ENCODE measurements at places on chromosomes 12 and 14.

- no peak for DNase-seq
These were observed 1.9 kb downstream of the CCDC177 start for GRCh38 chr14:69572841-69573135.

- peak; percentile 65 for DNase-seq
These were observed 16.5 kb upstream of the HNF1A start for GRCh38 chr12:120961604-120962531.

DNA sequence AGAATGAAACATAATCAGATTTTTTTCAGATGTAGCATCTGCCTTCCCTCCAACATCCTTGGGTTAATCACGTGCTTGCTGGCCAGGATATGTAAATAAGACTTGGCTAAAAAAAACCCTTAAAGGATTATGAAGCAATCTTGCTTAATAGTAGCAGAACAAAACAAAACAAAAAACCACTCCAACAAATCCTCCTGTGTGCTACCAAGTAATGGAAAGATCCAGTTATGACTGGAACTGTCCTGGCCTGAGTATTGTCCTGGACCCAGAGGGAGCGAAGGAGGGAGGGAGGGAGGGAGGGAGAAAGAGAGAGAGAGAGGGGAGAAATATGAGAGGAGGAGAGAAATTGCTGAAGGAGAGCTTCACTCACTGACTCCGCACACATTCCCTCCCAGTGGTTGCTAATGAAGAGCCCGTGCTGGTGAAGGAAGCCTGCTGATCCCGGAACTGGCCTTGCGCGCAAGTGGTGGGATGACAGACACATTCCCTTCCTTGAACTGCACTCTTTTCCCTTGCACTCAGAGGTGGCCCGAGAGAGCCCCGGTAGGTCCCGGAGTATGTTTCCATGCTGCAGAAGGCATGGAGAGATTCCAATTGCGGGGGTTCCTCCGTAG lies 57.2 kb downstream of the HMGA2 start:
- no peak for DNase-seq

DNA sequence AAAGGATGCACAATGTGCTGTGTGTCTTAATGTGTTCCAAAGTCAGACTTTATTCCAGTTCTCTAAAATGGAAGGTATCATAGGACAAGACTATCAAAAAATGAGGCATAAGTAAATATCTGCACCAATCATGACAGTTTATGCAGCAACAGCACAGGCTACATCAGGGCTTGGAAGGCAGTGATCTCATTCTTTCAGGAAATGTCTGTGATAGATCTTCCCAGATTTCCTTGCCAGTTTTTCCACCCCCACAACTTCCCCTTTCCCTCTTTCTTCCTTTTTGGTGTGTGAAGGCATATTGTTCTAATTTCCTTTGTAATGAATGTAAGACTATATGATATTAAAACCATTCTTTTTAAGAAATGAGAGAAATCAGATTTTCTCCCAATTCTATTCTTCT lies 326.7 kb downstream of the ATP23 start:
- DNase-seq, result no peak

DNA sequence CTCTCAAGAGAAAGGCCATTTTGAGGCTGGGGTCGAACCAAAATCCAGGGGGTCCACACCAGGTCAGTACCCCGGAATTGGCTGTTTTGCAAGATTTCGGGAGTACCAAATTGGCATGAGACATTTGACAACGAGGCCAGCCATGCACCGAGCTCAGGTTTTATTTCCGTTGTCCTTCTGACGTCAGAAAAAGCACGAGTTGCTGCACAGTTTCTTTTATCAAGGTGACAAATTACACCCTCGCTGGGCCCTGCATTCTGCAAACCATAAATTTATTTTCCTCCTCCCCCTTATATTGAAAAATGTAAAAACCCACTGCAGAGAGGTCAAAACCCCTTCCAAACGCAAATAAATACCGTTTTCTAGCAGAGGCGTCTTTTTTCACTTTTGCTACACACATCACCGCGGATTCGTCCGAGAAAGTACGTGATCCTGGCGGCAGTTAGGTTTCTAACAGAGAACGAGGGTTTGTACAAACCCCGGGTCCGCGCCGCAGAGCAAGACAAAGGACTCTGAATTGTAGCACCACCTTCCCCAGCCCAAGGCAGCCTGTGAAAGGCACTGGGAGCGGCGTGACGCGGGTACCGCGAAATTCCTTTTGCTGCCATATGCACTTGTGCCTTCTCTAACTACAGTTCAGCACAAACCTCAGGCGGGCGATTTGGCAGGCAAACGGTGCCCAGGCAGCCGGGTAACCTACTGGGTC lies 1.8 kb downstream of the SLC38A1 start:
- peak; percentile 72 for DNase-seq

DNA sequence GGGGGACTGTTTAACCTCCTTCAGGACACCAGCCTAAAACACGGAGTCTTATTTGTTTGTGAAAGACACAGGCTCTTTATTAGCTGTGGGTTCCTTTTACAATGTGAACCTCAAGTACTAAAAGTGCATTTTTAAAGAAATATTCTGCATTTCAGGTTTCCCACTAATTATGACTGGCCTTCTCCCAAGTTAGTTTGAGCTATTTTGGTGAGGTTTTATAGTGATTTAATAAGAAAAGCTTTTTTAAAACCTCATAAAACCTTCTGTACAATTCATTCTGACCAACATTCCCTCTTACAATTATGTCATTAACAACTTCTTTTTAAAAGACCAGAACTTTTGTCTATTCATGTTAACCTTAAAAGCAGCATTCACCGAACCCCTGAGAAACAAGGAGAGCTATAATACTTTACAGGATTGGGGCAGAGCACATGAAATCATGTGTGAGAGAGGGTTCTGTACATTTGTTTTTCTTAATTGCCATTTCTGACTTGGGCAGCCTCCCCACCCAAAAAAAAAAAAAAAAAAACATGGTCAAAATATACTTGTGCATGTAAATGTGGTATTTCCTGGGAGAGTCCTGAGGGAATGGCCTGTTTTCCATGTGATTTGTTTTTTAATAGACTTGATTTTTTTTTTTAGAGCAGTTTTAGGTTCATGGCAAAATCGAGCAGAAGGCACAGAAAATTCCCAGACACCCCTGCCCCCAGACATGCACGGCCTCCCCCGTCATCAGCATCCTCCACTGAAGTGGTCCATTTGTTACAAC lies 169.5 kb downstream of the CHST11 start:
- no peak for DNase-seq

DNA sequence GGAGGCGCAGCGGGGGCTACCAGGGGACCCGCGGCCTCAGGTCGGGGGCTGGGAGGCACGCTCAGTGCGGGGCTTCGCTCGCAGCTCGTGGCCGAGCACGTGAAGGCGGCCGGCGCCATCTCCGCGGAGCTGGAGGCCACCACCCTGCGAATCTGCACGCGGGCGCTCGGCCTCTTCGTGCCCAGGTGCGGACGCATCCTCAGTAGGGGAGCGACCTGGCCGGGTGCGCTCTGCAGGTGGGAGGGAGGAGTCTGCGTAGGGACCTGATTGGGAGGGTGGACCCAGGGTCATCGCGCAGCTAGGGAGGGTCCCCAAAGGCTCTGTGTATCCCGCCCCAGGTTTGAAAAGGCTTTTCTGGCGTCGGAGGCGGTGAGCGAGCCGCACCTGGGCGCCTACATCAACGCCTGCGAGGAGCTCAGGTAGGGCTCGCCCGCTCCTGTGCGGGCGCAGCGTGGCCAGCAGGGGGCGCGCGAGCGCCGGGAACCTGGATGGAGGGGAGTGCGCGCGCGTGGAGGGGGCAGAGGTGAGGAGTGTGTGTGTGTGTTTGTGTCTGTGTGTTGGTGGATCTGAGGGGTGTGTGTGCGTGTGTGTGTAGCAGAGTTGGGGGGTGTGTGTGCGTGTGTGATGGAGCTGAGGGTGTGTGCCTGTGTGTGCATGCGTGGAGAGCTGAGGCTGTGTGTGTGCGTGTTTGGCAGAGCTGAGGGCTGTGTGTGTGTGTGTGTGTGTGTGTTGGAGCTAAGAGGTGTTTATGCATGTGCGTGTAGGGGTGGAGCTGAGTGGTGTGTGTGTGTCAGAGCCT lies 10.3 kb downstream of the EXOC3L4 start:
- DNase-seq, result peak; percentile 81

DNA sequence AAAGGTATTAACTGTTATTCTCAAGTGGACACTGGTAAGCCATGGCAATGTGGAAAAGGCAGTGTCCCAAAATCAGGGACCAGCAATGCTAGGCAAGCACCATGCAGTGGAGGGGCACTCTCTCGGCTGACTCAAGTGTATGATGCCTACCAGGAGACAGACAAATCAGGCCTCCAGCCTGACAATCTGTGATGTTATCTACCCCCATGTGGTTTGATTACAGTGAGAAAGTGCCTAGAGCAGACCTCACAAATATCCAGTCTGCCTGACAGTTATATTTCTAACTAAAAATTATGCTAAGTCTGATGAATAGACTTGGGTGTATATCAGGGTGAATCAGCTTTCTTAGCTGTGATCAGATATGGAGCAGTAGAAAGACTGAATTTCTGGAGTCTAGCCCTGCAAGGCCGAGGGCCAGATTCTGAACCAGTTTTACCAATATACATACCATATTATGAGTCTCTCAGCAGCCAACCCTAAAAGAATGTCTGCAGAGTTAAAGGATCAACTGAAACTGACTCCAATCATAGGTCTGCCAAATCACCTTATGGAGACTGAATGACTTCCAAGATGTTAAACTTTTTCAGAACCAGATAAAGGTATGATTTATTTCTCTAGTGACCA lies 3.2 kb downstream of the PLBD1 start:
- no peak for DNase-seq

DNA sequence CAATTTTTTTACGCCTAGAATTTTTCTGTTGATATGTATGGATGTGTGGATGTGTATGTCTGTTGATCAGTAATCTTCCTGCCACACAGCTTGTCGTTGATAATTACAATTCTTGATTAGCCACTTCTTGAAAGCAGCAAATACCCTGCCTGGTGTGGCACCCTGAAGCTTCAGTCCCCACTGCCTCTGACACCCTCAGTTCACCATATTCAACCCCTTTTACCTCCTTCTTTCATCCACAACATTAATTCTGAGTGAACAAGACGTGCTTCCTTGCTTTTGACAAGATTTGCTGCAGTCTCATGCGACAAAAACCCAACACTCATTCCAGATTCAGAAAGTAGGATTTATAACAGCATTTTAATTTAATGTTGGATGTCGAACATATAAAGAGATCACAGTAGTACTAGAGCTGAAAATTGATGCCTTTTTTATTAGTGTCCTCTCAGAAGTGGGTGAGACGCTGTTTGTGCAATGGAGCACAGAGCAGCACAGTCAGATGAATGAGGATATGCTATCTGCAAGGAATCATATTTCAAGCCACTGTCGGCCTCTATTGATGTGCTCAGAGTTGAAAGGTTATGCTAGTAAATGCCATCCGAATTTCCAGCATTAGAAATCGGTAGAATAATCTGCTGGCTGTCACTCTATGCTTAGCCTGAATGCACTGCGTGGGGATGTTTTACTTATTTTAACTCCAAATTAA lies 383.7 kb downstream of the EGLN3 start:
- DNase-seq, result no peak

DNA sequence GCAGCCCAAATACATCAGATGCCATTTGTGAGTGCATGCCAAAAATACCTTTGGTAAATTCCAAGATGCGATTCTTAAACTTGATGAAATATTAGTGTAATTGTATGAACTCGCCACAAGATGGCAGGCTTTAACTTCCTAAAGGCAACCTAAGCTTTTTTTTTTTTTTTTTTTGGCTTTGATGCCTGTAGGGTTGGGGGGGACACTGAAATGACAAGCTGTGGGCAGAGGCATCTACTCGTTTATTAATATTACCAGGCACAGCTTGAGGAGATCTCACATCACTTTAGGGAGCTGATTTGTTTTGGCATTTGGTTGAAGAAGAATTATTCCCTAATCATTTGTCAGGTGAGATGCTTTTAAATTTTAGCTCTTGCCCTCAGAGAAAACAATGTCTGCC lies 126.7 kb upstream of the CCDC196 start:
- DNase-seq, result no peak

DNA sequence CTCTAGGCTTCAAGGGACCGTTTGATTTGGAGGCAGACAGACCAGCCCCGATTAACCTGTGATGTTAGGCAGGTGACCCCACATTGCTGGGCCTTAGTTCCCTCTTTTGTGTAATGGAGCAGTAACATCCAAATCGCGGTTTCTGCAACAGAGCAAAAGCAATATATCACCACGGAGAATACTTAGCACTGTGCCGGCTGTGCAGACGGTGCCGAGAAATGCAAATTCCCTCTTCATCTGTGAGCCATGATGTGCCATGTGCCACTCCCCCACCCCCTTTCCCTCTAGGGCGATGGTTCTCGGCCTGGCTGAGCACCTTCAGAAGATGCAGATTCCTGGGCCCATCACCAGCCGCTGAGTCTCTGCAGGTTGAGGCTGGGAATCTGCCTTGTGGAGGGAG lies 10.9 kb downstream of the BCL7A start:
- no peak for DNase-seq

DNA sequence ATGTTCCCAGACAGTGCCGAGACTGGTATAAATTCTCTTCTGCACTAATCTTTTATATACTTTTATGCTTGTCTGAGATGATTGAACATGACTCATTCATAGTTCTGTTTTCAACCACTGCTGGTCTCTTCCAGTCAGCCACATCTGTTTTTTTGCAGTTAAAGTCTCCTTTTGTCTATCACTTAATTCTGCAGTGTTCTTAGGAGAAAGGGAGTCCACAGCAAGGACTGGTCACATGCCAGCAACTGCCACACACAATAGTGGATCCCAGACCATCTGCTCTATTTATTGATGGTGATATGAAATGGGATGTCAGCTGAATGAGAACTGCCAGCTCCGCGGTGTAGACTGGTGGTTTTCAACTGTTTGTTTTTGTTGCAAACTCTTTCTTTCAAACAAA lies 379.8 kb downstream of the MED13L start:
- no peak for DNase-seq

DNA sequence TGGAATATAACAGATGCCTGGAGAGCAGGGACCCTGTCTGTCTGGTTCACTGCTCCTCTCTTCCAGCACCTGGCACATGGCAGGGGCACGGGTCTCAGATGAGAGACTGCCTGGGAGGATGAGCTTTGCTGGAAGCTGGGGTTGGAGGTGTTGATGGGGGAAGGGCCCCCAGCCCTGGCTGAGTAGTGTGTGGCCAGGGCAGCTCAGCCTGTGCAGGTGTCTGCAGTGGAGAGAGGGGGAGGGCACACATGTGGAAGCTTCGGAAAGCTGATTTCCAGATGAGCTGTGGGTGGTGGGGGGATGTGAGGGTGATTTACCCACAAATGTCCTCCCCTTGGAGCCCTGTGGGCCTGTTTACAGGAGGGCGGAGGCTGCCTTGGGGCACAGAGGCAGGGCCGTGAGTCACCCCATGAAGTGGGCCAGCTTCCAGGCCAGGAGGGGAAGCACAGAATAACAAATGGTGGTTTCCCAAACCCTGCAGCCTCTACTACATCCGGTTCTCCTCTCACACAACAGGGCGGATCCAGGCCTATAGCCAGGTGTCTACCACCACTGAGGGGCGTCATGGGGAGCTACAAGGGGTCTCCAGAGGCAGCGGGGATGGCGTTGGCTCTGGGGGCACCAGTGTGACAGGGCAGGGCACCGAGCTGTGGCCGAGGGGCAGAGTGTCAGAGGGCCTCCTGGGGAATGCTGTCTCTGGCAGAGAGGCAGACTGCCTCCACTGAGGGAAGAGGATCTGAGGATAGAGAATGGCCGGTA lies 11.0 kb downstream of the KRT7 start:
- no peak for DNase-seq

GRCh38 chr12:67333649-67334048 lies 64.5 kb downstream of the CAND1 start:
- DNase-seq, result no peak

- no peak for DNase-seq
These were observed 78.4 kb upstream of the RAP1B start for GRCh38 chr12:68532204-68532886.
